HuH-7 (cell line): ENCODE measurements at places on chromosomes 3 and 15.

DNA sequence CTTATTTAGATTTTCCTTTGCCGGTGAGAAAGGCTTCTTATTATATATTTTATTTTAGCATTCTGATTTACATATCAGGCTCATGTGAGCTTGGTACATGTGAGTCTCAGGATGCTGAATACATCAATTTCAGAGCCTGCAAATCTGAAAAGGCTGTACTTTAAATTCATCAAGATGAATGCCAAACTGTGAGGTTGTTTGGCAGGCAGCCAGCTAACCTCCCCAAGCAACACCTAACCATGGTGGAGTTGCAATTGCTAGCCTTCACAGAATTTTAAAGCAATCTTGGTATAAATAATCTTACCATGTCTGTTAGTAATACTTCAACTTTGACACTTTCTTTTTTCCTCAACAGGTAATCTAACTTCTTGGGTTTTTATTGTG, 252.5 kb downstream of the CDIN1 start:
- DNase-seq: no peak

- DNase-seq: no peak
Observed at GRCh38 chr3:172586436-172586835, 63.2 kb upstream of the TNFSF10 start.

GRCh38 chr3:156413293-156413892, 141.5 kb downstream of the SSR3 start:
- DNase-seq: no peak

DNA sequence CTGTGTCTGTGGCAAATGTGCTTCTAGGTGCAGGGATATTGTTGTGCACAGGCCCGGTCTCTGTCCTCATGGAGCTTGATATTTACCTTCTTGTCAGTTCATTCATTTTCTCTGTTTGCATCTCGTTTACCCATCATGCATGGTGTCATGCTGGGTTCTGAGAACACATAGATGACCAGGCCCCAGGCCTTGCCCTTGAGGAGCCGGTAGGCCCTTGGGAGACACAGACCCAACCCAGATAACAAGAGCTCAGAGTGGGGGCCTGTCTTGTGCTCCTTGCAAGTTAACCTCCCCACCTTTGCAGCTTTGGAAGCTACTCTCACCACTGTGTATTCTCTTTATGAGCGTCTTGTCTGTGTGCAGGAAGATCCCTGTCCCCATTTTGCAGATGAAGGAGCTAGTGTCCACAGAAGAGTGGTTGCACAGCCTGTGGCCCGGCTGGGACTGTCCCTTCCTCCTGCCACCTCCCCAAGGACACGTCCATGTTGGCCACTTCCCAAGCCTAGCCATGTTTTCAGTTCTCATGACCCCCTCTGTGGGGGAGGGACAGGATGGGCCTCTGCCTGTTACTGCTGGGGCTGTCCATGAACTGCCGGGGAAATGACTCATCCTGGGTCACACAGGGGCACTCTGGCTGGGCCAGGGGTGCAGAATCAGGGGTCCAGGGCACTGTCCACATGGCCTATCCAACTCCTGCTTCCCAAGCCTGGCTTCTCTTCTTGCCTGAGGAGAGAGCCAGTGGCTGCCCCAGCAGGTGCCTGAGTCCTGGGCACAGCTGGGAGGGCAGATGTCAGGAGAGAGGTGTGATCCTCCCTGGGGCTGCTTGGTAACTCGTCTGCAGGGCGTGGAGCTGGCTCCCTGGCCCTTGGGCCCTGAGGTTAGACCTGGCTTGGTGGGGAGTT, 3.4 kb downstream of the SNX33 start:
- no peak for DNase-seq

- no peak for DNase-seq
Observed at GRCh38 chr3:114336857-114337256, 43.0 kb downstream of the TIGIT start.

DNA sequence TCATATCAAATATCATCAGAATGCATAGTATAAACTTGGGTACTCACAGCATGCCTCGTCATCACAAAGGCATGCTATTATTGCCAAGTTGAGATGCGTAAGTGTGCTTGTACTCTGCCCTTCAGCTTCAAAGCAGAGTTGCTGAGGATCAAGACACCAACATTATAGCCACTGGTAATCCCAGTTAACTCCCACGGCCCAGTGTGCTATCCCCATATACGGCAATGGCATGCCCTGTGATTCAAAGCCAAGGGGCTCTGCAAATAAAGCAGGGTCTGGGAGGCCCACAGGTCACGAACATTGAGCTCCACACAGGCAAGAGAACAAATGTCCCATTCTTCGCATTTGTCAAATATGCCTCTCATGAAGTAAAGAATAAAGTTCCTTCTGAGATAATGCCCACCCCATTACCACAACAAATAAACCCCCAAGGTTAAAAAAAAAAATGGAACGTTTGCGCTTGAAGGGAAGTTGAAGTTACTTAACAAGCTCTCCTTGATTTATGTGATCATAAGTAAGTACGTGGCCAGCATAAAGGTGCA, 298.1 kb upstream of the NECTIN3 start:
- DNase-seq: peak; percentile 11

DNA sequence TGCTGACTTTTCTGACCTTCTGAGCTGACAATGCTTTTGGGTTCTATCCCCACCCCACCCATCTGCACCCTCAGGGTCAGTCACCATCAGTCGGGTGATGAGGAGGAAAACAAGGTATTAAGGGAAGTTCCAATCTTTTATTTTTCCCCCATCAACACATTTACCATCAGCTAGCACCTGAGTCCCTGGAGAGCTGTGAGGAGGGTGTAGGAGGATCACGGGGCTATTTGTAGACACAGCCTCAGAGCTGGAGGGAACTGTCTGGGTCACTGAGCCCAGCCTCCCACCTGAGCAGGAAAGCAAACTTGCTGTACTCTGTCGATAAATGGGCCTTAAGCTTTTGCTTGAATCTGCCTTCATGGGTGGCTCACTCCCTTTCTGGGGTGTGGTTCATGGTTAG, 24.8 kb upstream of the ZFAND6 start:
- DNase-seq: no peak

- DNase-seq: no peak
Observed at GRCh38 chr3:6108957-6109356, 752.0 kb upstream of the GRM7 start.

- no peak for DNase-seq
Observed at GRCh38 chr15:34791701-34792100, 3.6 kb downstream of the ACTC1 start.

DNA sequence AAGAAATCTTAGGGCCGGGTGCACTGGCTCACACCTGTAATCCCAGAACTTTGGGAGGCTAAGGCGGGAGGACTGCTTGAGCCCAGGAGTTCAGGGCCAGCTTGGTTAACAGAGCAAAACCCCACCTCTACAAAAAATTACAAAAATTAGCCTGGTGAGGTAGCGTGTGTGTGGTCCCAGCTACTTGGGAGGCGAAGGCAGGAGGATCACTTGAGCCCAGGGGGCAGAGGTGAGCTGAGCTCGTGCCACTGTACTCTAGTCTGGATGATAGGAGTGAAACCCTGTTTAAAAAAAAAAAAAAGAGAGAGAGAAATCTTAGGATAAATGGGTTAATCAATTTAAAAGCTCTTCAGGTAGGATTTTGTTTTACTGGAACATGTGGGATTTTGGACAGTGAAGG, 31.2 kb upstream of the DUT start:
- no peak for DNase-seq

DNA sequence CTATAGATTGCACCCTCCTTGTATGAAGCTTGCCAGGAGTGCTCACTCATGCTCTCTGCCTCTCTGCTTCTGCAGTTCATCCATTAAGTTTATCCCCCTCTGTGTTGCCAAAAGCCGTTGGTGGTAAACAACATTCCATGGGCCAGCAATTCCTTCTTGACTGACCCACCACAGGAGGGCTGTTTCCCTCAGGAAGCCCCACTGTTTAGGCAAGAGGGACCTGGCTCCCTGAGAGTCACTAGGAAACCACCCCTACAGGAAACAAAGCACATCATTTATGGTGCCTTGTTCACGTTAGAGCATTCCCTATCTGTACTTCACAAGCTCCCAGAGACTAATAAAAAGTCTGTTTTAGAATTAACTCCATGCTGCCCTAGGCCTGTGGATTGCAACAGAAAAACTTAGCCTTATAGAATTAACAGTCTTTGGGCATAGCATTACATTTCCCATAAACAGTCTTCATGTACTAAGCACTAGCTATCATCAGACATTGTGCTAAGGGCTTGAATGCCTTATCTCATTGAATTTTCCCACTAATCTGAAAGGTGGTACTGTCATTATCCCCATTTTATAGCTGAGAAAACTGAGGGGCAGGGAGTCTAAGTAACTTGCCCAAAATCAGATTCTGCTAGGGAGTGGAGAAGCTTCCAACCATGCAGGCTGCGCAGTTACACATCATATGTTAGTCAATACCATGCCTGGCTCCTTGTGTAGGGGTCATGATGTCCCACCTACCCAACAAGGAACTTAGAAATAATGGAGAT, 149.9 kb downstream of the SHQ1 start:
- no peak for DNase-seq

- no peak for DNase-seq
Observed at GRCh38 chr3:181868576-181869082, 156.9 kb downstream of the SOX2 start.

GRCh38 chr3:37620071-37620635, 241.5 kb upstream of the CTDSPL start:
- DNase-seq: no peak

DNA sequence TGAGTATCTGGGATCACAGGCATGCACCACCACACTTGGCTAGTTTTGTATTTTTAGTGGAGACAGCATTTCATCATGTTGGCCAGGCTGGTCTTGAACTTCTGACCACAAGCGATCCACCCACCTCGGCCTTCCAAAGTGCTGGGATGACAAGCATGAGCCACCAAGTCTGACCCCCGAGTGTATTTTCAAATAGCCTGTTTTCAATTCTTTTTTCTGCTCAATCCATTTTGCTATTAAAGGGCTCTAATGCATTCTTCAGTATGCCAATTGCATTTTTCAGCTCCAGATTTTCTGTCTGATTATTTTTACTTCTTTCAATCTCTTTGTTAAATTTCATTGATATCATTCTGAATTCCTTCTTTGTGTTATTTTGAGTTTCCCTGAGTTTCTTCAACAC, 5.8 kb downstream of the OR5H6 start:
- DNase-seq: no peak

GRCh38 chr3:19213603-19214220, 65.4 kb downstream of the KCNH8 start:
- peak; percentile 30 for DNase-seq

DNA sequence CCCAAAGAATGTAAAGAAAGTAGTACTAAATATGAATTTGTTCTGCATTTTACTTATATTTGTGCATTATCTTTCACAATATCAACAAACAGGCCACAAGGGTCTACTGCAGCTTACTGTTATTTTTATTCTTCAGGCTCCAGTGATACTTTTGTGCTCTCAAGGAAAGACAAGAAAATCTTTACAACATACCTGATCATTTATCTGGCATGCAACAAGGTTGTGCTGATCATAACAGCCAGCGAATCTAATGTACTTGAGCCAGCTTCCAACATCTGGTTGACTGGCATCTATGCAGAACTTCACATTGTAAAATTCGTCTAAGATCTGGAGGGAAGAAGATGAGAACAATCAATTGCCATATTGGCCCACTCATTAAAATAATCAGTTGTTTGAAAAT, 520.0 kb downstream of the MECOM start:
- no peak for DNase-seq

GRCh38 chr15:66486887-66487286, 10.7 kb downstream of the SNAPC5 start:
- DNase-seq: no peak

DNA sequence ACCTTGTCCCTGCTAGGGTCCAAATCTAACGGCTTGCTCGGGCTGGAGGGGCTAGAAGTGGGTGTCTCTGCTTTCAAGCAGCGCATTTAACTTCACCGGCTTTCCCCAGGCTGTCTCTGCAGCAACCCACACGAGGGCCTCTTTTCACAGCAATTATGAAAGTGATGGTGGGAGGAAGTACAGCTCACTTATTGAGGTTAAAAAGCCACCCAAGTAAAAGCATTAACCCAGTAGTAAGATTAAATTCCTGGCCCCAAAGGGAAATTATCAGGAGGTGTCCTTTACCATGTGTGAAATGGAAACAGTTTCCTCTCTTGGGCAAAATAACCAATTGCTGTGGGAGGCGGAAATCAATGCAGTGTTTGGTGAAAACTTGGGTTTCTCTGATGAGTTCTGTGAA, 41.1 kb downstream of the NGRN start:
- DNase-seq: no peak

DNA sequence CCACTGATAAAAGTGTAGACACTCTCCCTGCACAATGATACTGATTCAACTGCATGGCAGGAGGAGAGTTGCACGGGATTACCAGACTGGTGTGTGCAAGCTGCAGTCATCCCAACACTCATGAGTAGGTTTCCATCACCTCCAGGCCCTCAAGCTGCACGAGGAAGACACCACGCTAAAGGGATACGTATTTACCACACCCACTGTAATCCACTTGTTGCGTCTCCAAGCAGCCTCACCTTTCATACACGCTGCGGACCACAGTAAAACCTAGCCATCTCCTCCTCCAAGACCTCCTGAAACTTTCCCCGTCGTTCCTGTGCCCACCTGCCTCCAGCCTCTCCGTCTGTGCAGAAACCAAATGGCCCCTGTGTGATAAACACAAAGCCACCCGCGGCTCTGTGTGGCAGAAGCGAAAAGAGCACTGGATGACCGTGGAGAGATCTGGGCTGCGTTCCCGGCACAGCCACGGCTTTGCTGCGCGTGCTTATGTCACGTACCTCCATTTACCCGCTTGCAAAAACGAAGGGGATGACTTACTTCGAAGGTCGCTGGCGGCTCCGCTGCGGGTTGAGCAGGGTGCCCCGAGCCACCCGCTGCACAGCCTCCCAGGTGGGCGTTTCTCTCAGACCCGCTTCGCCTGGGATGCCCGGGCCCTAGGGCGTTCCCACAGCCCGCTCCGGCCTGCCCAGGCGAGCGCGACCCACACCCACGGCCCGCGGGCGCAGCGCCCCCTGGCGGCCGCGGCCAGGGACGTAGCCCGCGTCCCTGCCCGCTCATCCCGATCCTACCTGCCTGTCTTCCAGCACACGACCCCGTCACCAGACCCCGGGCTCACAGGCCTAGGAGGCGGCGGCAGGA, 643 bp downstream of the ABCC5 start:
- DNase-seq: peak; percentile 77

DNA sequence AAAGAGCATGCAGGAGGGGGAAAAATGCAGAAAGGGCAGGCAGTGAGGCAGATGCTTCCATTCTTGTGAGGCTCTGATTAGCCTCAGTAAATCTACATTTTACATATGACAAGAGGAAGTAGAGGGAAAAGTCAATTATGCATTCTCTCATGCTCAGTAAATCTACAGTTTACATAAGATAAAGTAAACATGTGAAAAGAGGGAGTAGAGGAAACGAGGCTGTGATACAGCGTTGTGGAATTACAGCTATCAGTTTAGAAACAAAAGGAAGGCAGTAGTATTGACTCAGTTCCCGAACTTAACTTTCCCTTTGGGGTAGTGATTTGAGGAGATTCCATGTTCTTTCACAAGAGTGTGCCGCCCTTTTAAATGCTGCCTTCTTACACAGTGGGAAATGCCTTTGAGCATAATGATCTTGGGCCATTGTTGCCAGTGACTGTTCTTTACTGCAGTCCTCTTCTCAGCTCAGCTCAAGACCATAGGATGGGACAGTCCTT, 39.3 kb downstream of the OSTN start:
- no peak for DNase-seq
